ENCODE measurements at places on chromosomes 3 and 15. TPM values are rescaled to one million over a fixed set of nuclear protein-coding genes. Genes with fewer than 3 reads are reported as not detected.

GRCh38 chr3:28624084-28624483 is 275.5 kb upstream of the AZI2 start:
- DNase-seq = no peak
- no peaks in the 10 kb centered on the region for H3K36me3 ChIP-seq
- H3K4me3 ChIP-seq = no peak overlapping the region
- H3K27me3 ChIP-seq = no peaks in the 10 kb centered on the region

GRCh38 chr15:49168016-49168415 is 2.0 kb upstream of the GALK2 start:
- no peak overlapping the region for H3K27ac ChIP-seq
- no peak overlapping the region for H3K4me3 ChIP-seq

GRCh38 chr3:171456765-171457606 is 3.2 kb downstream of the TNIK start:
- no peak overlapping the region for H3K27ac ChIP-seq
- H3K36me3 ChIP-seq = no peaks in the 10 kb centered on the region
- no peak overlapping the region for H3K4me3 ChIP-seq
- no peak for DNase-seq
- no peaks in the 10 kb centered on the region for H3K27me3 ChIP-seq
- peaks cover 3% of the 10 kb centered on the region for H3K4me1 ChIP-seq

DNA sequence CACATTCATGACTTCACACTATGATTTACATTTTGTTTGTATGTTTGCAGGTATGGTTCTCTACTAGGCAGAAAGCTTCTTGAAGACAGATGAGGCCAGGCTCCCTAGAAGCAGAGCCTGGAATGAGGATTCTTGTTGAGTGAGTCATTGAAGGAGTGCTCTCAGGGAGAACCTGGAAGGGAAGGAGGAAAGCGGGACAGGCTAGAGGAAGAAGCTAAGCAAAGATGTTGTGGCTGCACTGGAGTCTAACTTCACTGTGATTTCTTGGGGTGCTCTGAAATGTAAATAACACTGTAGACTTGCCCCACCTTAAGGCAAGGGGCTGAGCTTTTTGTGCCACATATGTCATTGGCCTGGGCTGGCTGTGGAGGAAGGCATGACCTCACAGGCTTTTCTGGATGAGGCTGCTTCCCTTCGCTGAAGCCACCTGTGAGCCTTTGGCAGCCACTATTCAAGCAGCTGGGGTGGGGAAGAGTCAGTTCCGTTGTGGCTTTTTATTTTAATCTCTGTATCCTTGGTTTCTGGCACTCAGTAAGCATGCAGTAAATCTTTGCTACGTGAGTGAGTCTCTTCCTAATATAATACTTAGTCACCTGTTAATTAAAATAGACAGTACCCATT is 307.3 kb downstream of the SV2B start:
- H3K27me3 ChIP-seq = no peaks in the 10 kb centered on the region
- H3K36me3 ChIP-seq = no peaks in the 10 kb centered on the region
- H3K4me3 ChIP-seq = no peak overlapping the region
- H3K4me1 ChIP-seq = no peaks in the 10 kb centered on the region
- no peak for DNase-seq

DNA sequence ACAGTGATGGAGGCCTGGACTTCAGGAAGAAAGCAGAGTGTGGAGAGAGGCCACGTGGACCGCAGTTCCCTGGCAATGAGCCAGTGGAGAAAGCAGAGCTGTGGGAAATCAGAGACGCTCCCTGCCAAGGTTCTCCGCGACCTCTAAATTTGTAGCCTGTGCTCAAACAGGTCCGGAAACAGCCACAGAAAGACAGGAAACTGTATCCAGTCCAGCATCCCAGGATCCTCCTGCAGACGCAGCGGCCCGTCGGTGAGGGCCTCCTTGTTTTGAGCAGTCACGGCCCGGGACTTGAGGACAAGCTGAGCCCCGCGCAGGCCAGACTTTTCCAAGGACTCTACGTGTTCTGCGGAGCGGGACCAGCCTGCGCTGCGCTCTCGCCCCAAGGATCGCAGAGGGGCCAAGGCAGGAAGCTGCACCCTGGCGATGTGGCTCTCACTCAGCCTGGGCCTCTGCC is 22.3 kb downstream of the RPSA start:
- peaks cover 5% of the 10 kb centered on the region for H3K4me1 ChIP-seq
- no peak overlapping the region for H3K4me3 ChIP-seq
- H3K27me3 ChIP-seq = no peaks in the 10 kb centered on the region
- H3K36me3 ChIP-seq = no peaks in the 10 kb centered on the region
- H3K27ac ChIP-seq = no peak overlapping the region

- H3K27me3 ChIP-seq = no peaks in the 10 kb centered on the region
- H3K4me3 ChIP-seq = no peak overlapping the region
- H3K27ac ChIP-seq = no peak overlapping the region
- H3K36me3 ChIP-seq = no peaks in the 10 kb centered on the region
- DNase-seq = no peak
Measured at GRCh38 chr3:45954306-45954705, 11.0 kb downstream of the CXCR6 start.

- H3K27ac ChIP-seq = no peak overlapping the region
- no peak overlapping the region for H3K4me3 ChIP-seq
- no peak for DNase-seq
Measured at GRCh38 chr3:95826419-95826818, 988.0 kb upstream of the EPHA6 start.

- DNase-seq = no peak
- no peak overlapping the region for H3K4me3 ChIP-seq
- H3K4me1 ChIP-seq = peaks cover 2% of the 10 kb centered on the region
- no peaks in the 10 kb centered on the region for H3K36me3 ChIP-seq
- H3K27me3 ChIP-seq = no peaks in the 10 kb centered on the region
- no peak overlapping the region for H3K27ac ChIP-seq
Measured at GRCh38 chr3:194256040-194256945, 94.8 kb downstream of the CPN2 start.

DNA sequence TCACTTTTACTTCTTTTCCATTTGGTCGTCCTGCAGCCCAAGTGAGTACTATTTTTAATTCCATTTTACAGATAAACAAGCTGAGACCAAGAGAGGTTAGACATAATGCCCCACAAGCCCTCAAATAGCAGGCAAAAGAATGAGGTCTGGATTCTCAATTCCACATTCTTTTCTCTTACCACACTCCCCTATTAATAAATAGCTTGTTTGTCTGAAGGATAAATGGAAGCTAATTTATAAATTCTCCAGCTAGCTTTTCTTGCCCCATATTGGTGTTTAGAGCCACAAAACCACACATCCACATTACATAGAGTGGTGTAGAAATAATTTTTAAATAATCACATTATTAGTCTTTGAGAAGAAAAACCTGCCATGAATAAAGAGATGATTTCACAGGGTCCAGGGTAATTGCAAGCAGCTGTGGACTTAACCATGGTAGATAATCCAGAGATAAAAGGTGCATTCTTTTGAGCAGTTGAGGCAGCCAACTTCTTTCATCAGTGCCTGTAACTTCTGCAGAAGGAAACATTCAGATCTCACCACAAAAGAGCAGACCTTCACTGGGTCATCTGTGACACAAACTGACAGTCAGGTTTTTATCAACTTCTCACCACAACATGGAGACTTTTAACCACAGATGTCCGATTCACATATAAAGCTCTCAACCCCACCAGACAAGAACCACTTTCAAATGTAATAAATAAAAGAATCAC is 313.4 kb upstream of the STT3B start:
- H3K4me3 ChIP-seq = no peak overlapping the region

- H3K27me3 ChIP-seq = no peaks in the 10 kb centered on the region
- peaks cover 7% of the 10 kb centered on the region for H3K4me1 ChIP-seq
- no peak overlapping the region for H3K4me3 ChIP-seq
- no peak for DNase-seq
Measured at GRCh38 chr3:49119439-49119838, 1.2 kb downstream of the USP19 start.

- DNase-seq = no peak
- no peaks in the 10 kb centered on the region for H3K27me3 ChIP-seq
- H3K27ac ChIP-seq = peak overlapping the region; percentile 65
- no peaks in the 10 kb centered on the region for H3K36me3 ChIP-seq
- peaks cover 4% of the 10 kb centered on the region for H3K4me1 ChIP-seq
- peak overlapping the region; percentile 96 for H3K4me3 ChIP-seq
Measured at GRCh38 chr15:88621789-88622604, 857 bp downstream of the AEN start.

DNA sequence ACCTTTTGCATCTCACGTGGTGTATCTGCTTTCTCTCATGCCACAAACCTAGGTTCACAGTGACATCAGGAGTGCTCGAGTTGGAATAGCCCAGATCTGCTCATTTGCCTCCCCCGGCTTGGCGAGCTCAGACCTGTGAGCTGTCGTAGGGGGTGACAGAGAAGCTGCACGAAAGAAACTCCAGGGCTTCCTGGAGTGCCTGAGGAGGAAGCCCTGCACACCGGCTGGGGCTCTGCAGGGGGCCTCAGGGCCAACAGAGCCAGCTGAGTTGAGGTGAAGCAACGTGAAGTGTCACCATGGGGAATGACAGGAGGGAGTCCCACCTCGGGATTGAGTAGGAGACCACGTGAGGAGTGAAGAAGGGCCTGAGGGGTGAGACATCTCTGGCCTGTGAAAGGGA is 62.5 kb downstream of the RPN1 start:
- no peak overlapping the region for H3K27ac ChIP-seq
- H3K27me3 ChIP-seq = no peaks in the 10 kb centered on the region

GRCh38 chr3:71087143-71088018 is 496.1 kb downstream of the FOXP1 start:
- DNase-seq = no peak
- H3K4me3 ChIP-seq = no peak overlapping the region
- no peaks in the 10 kb centered on the region for H3K36me3 ChIP-seq
- no peaks in the 10 kb centered on the region for H3K27me3 ChIP-seq
- H3K4me1 ChIP-seq = peaks cover 16% of the 10 kb centered on the region

- H3K27me3 ChIP-seq = no peaks in the 10 kb centered on the region
- DNase-seq = peak; percentile 82
- peaks cover 22% of the 10 kb centered on the region for H3K4me1 ChIP-seq
- H3K4me3 ChIP-seq = no peak overlapping the region
- no peaks in the 10 kb centered on the region for H3K36me3 ChIP-seq
Measured at GRCh38 chr15:92665100-92665555, 9.6 kb upstream of the FAM174B start.

DNA sequence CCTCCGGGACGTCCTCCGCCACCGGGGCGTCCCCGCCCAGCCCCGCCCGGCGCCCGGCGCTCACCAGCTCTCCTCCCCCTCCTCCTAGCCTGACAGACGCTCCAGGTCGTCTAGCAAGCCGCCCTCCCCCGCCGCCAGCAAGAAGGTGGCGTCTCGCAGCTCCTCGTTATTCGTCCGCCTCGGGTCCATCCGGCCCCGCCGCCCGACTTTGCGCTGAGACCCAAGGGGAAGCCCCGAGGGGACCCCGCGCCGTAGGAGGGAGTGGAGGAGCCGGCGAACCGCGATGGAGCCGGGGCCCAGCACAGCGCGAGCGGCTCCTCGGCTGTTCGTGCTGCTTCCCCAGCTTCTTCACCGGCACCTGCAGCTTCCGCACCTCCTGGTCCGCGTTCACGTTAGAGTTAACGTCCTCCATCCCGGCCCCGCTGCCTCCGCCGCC is 26.3 kb upstream of the MTHFS start:
- H3K4me3 ChIP-seq = peak overlapping the region; percentile 61
- no peaks in the 10 kb centered on the region for H3K27me3 ChIP-seq
- H3K36me3 ChIP-seq = no peaks in the 10 kb centered on the region
- DNase-seq = peak; percentile 47
- H3K4me1 ChIP-seq = peaks cover 6% of the 10 kb centered on the region
- peak overlapping the region; percentile 96 for H3K27ac ChIP-seq

GRCh38 chr3:177190756-177191681 is 6.3 kb downstream of the TBL1XR1 start:
- no peak overlapping the region for H3K4me3 ChIP-seq
- H3K27ac ChIP-seq = no peak overlapping the region
- no peaks in the 10 kb centered on the region for H3K36me3 ChIP-seq
- peaks cover 5% of the 10 kb centered on the region for H3K4me1 ChIP-seq
- no peaks in the 10 kb centered on the region for H3K27me3 ChIP-seq
- no peak for DNase-seq

- H3K4me3 ChIP-seq = no peak overlapping the region
- no peaks in the 10 kb centered on the region for H3K36me3 ChIP-seq
Measured at GRCh38 chr3:38311476-38311875, 29.4 kb downstream of the SLC22A14 start.

DNA sequence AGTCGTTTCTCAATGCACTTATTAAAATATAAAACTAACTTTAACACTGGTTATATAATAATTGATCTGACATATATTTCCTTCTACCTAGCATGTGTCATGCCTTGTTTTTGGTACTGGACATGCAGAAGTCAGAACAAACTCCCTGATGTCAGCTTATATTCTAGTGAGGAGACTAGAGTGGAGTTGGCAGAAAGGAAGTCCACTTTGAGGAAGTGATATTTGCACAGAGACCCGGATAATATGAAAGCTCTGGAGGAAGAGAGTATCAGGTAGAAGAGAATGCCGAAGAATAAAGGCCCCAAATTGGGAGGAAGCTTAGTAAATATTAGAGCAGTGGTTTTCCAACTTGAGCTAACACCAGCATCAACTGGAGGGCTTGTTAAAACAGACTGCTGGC is 24.6 kb upstream of the ZNF280D start:
- no peak overlapping the region for H3K27ac ChIP-seq
- H3K27me3 ChIP-seq = no peaks in the 10 kb centered on the region

USP50 gene
- not detected for total RNA-seq

EXOSC7 gene
- 37.1 TPM for total RNA-seq

PEX11A gene
- 11.8 TPM for total RNA-seq

GOLGA6L25 gene
- total RNA-seq = not detected

IFRD2 gene
- total RNA-seq = 31.8 TPM

C3orf70 gene
- 17.7 TPM for total RNA-seq

DAPK2 gene
- total RNA-seq = 0.77 TPM

EPHB1 gene
- 1.6 TPM for total RNA-seq

EHHADH gene
- 2.3 TPM for total RNA-seq

COLQ gene
- 4.2 TPM for total RNA-seq

RTP1 gene
- total RNA-seq = not detected

SIDT1 gene
- 0.60 TPM for total RNA-seq

C3orf49 gene
- not detected for total RNA-seq

LRTM1 gene
- not detected for total RNA-seq
